ENCODE measurements at places on chromosomes 2 and 18. TPM values are rescaled to one million over a fixed set of nuclear protein-coding genes. Genes with fewer than 3 reads are reported as not detected.

Gene IL1R2
- total RNA-seq, result 14.0 TPM

Gene DCDC2C
- 0.19 TPM for total RNA-seq

Gene AGXT
- total RNA-seq, result not detected

Gene CHRND
- total RNA-seq, result not detected

Gene SERTAD2
- 18.5 TPM for total RNA-seq

Gene SLC8A1
- 125 TPM for total RNA-seq

Gene ANAPC1
- 34.5 TPM for total RNA-seq

Gene CXCR4
- total RNA-seq, result 7.8 TPM

Gene ALPP
- not detected for total RNA-seq

Gene TRIM43
- not detected for total RNA-seq

Gene SIX2
- total RNA-seq, result not detected

Gene FAM124B
- total RNA-seq, result 3.4 TPM

Gene FOXI3
- total RNA-seq, result not detected

Gene NEU4
- 0.47 TPM for total RNA-seq

Gene RESP18
- total RNA-seq, result not detected

Gene KIF5C
- total RNA-seq, result 3.6 TPM
